Cerebellum (tissue), 4 donors: ENCODE measurements at places on chromosomes 5 and 9. TPM values are rescaled to one million over a fixed set of nuclear protein-coding genes. Genes with fewer than 3 reads are reported as not detected.
A peak's percentile ranks its signal among the peaks of the same experiment; 100 is the strongest.

GRCh38 chr5:137040641-137041340 lies 458.3 kb downstream of the SPOCK1 start:
- peak; percentile 63 for DNase-seq

DNA sequence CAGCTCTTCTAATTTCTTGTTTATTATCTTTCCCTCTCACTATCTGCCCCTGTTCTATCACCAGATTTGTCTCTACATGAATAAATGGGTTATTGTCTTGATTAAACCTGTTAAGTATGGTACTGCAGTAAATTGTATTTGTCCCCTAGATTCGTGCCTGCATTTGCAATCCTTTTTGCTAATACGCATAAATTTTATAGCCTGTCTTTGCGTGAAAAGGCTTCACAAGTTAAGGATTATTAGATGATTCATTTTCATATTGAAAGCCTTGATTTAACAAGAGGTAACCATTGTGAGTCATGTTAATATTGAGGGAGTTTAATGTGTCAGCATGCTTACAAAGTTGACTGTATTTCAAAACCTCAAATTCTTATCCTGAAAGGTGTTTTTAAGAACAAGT lies 204.6 kb downstream of the PCSK1 start:
- DNase-seq = no peak

Gene LCP2
- total RNA-seq = 3.6 TPM

DNA sequence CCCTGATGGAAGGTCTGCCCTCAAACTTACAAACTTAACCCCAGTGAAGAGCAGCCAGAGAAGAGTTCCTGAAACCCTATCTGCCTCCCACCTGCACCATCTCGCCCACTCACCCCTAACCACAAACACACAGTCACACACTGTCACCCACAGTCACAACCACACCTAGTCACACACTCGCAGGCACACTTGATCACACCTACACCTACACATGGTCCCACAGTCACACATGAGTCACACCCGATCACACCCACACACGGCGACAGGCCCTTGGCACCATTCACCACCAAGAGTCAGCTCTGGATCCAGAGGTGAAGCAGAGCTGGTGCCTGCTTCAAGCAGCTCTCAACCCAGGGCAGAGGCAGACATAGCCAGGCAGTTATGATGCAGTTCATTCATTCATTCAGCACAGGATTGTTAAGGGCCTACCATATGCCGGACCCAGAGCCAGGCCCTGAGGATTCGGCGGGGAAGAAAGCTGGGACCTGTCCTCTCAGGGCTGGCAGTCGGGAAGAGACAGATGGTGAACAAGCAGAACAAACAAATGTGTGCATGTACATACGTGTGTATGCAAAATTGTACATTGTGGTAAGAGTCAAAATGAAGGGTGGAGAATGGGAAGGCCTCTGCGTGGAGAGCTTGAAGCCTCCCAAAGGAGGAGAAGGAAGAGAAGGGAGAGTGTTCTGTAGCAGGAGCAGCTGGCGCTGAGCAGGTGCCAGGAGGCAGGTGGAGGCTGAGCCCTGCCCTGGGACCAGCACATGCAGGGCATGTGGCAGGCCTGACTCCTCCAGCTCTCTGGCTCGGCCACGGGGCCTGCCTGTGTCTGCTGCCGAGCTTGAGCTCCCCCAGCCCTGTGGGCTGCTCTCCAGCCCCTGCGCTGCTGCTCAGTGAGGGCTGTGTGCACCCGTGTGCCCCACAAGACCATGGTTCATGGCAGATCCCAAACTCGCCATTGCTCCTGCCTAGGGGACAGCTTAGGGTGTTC lies 6.4 kb downstream of the TSPAN17 start:
- DNase-seq = no peak

Gene ACTBL2
- not detected for total RNA-seq

DNA sequence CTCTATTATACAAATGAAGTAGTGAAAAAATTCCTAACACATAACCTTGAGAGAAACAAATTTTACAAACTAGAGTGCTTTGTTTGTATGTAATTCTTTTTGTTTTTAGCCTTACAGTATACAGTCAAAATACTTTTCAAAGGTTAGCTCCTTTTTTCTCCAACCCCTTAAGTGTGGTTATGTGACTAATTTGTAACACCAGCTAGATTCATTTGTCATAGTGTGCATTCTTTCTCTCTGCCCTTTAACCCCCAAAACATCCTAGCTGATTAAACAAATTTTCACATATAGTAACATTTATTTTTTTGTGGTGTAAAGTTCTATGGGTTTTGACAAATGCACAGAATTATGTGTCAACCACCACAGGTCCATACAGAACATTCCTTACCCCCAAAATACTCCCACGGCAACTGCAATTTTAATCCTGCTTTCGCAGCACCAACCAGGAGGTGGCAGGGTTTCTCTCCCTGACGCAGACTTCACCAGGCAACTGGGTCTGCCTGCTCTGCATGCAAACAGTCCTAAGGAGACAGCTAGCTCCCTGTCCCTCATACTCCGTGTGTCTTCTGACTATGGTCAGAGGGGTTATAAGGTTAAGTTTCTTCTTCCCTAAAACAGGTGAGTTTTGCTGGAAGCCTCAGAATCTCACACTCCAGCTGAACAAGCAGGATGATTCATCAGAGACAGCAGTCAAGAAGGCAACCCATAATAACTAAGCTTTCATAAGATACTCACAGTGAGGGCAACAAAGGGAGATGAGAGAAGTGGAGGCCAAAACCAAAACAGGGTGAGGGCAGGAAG lies 44.5 kb upstream of the NR5A1 start:
- DNase-seq = peak; percentile 17

GRCh38 chr9:79193001-79193400 lies 378.8 kb upstream of the TLE4 start:
- no peak for DNase-seq

Gene PSD2
- 16.7 TPM for total RNA-seq

- no peak for DNase-seq
Measured at GRCh38 chr5:148799737-148800527, 26.5 kb upstream of the ADRB2 start.

GRCh38 chr5:153791339-153791738 lies 247.4 kb downstream of the FAM114A2 start:
- DNase-seq = no peak

- DNase-seq = no peak
Measured at GRCh38 chr9:26053954-26054353, 375.7 kb upstream of the TUSC1 start.

Gene PLAA
- 41.5 TPM for total RNA-seq

GRCh38 chr9:90070931-90071660 lies 466.3 kb downstream of the GADD45G start:
- no peak for DNase-seq

DNA sequence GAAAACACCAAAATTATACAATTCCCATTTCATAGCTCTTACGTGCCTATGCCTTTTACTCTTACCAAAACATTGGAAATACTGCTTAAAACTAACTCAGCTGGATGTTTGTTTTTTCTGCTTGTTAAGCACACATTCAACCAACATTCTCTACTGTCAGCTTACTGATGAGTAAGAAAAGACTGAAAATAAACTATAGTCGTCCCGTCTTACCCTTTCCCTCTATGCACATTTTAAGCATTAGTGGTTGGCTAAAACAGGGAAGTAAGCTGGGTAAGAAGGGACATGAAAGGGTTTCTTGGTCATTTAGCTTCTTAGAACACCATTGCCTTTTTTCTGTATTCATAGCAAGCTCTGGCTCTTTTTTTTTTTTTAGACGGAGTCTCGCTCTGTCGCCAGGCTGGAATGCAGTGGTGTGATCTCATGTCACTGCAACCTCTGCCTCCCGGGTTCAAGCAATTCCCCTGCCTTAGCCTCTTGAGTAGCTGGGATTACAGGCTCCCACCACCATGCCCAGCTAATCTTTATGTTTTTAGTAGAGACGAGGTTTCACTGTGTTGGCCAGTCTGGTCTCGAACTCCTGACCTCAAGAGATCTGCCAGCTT lies 232.1 kb upstream of the PCSK5 start:
- DNase-seq = no peak

GRCh38 chr9:134776080-134776796 lies 104.4 kb upstream of the FCN2 start:
- no peak for DNase-seq
